Transverse colon (tissue), 4 donors: ENCODE measurements at places on chromosomes 5 and 9. TPM values are rescaled to one million over a fixed set of nuclear protein-coding genes. Genes with fewer than 3 reads are reported as not detected.

Gene DDX31
- 7.9 TPM for total RNA-seq

Gene PCDHB10
- total RNA-seq = 1.1 TPM

Gene CER1
- total RNA-seq = 0.48 TPM

DNA sequence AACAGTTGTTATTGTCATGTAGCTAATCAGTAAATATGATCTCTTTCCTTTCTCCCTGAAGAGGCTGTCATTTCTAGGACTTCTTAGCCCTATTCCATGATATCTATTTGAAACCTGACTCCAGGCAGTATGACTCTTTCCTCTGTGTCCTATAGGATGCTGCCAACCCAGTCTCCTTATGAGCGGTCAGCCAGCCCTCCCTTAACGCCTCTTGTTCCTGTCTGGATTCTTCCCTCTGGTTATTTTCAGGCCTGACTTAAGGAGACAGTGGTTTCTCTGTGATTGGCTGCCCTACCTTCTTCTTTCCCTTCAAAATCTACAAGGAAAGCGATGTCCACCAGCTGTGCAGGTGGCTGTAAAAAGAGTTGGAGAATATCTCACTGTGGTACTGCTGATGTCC is 19.4 kb upstream of the C5orf63 start:
- no peak for DNase-seq

GRCh38 chr5:16974981-16975380 is 38.9 kb upstream of the MYO10 start:
- DNase-seq = no peak

DNA sequence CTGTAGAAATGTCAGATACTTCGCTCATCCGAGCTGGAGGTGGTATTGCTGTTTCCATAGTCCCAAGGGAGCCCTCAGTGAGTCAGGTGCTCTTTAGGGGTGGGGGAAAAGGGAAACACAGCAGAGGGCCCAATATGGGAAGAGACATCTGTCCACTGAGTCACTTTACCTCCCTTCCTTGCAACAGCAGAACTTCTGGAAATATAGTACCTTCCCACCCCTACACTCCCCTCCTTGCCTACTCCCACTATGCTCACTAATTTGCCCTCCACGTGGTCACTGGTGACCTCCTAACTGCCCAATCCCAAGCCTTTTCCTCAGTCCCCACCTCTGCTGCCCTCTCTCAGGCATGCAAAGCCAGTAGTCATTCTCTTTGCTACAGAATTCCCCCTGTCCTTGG is 1.9 kb downstream of the HK3 start:
- no peak for DNase-seq

DNA sequence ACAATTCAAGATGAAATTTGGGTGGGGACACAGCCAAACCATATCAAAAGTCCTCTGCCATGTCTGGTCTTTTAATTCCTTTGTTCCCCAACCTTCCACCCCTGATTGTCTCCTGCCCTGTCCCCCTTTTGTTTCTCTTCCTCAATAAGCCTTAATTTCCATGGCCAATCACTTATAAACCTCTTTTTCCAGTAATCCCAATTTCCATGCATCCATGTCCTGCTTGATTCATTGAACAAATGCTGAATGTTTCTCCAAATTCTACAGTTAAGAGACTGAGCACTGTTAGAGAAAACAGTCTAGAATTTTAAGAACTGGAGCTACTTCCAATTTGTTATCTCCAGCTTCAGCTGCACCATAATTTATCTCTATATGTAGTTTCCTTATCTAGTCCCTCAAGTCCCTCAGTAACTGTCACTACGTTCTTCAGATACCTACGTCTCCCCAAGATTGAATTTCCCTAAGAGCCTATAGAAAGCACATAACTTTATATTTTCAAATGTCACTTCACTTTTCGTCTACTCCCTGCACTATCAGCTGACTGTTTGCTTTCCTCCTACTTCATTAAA is 34.2 kb downstream of the TARS1 start:
- no peak for DNase-seq

- DNase-seq = no peak
Observed at GRCh38 chr9:137694236-137694959, 75.6 kb downstream of the EHMT1 start.

GRCh38 chr5:170769246-170769645 is 14.3 kb upstream of the GABRP start:
- no peak for DNase-seq

DNA sequence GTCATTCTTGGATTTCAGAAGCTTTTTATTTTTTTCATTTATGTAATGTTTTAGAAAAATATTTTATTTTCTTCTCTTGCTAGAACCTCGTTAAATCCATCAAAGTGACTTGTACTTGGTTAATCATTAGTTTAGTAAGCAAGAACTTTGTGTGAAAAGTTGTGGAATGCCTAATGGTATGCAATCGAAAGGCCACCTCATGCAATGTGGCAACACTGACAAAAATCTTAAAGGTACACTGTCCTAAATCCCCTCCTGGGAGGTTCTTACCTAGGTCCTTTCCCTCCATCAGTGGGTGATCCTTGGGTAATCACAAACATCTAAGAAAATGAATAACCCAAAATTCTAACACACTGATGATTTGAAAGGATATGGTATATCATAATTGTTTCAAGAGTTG is 304.2 kb downstream of the DNAH5 start:
- DNase-seq = no peak

DNA sequence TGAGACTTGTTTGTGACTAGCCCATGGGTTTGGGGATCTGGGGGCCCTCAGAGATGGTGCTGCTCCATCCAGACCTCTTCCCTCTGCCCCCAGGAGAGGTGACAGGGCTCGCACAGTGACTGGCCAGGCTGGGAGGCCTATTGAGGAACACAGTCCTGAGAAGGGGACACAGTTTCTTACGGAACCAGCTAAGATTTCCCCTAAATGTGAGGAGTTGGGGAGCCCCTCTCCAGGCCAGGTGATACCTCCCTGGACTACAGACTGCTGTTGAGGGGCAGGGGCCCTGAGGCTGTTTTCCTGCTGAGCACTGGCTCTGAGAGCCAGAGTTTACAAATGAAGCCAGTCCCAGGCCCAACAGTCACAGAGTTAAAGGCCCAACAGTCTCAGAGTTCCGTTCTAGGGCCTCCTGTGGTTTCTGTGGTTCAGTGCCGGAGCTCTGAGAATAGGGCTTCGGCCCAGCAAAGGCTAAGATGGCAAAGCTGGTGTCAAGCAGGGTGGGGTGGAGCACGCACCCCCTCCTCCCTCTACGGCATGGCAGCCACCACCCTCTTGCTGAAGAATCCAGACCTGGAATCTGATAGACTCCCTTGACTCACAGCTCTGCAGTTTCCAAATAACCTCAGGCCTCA is 1.1 kb upstream of the SEMA4D start:
- DNase-seq = peak; percentile 60

- DNase-seq = no peak
Observed at GRCh38 chr9:34365282-34365681, 11.4 kb downstream of the MYORG start.

DNA sequence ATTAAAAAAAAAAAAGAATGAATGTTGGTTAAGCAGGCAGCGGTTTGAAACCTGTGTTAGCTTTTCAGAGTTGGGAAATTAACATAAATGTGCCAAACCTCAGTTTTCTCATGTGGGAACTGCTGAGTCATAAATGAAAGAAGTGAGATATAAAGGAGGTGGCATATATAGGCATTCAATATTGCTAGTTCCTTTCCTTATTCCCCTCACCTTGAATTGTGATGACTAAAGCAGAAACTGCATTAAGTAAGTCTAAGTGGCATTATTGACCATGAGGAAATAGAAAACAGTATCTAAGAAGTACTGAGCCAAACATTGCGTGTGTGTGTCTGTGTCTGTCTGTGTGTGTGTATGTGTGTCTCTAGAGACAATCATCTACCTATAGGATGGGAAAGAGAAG is 691.2 kb downstream of the TLR4 start:
- no peak for DNase-seq

- no peak for DNase-seq
Observed at GRCh38 chr5:149279661-149280060, 8.0 kb downstream of the AFAP1L1 start.

DNA sequence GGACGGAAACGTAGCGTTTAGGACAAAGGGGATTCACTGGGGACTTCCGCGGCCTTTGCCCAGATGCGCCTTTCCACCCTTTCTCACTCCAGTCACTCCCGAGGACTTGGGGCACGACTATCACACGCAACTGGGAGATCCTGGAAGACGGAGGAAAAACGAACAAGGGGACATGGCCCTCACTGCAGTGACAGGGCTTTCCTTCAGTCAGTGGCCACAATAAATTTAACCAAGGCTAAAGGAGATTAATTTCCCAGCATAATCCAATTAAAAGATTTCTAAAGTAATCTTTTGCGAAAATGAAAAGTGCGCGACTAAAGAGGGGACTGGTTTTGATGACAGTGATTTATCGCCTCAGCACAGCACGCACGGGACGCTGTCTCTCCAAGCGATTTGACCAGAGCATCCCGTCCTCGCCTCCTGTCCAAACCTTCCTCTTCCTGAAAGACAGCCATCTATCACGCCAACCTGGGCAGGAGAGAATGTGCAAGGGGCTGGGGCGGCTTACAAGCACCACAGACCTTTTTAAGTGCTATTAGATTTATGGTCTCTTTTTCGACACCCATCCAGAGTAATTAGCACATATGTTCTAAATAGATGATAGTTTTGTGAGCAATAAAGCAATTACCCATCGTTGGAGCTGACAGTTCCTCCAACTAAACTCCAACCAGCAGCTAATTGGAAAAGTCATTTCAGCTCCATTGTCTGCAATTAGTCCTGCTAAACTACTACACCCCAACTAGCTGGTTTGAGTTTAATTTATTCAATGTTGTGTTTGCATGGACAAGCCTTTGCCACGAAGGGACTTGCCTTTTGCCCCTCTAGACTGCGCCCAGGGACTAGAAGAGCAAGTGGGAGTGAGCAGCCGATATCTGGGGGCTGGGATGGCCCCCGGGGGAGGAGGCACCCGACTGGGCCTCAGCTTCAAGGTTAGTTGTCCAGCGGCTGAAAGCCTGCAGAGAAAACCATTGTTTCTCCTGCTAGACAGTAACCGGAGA is 7.4 kb downstream of the NR2F1-AS1 start:
- no peak for DNase-seq
